ENCODE measurements at places on chromosomes 7 and 10.

- peak; percentile 59 for DNase-seq
Measured at GRCh38 chr10:15084502-15084922, 4.1 kb downstream of the ACBD7 start.

DNA sequence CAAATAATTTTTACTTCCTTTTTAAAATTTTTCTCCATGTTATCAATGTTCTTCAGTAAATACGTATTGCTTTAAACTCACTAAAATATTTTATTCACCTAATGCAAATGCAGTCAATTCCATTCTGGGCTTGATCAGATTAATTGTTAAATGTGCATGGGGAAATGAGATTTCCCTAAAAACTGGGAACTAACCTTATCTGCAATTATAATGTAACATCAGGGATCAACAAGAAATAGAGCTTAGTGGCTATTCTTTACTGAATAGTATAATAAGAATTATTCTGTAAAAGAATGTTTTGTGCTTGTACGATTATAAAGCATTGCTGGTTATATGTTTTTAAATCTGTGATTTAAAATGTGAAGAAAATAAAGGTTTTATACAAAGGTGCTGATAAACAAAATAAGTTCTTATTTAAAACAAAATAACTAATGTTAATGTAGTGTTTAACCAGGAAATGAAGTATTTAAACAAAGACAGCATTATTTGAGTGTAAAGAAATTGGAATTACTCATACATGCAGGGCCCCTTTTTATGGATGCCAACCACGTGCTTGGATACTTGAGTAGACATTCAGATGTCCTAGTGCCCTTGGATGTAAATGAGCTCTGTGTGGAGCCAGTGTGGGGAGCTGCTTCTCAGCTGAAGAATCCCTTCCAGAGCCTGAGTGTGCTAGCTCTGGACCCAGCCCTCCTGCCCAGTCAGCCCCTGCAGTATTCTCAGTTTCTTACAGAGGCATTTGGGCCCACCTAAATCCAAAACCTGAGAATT is 84.2 kb downstream of the REEP3 start:
- no peak for DNase-seq

DNA sequence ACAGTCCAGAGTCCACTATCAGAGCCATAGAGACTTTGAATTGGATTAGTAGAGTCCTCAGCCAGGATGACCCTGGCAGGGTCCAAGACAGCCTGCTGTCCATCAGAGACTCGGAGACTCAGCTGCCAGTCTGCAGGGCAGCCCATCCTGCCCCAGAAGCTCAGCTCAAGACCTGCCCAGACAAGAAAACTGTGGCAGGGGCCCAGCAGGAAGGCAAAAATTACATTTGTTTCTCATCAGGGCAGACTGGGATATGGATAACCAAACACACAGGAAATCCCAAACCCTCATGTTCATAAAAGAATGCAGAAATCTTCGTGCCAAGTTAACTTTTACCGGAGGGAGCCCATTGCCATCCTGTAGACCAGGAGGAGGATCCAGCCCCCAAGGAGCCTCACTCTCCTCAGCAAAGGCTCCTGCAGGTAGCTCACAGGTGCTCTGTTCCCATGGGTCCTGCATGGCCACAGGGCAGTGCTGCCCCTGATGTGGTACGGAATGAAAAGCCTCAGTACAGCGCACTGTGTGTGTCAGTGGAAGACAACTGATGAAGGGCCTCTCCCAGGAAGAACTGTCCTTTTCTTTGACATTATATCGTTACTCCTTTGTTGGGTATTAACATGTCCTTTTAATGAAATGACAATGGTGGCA is 222.2 kb downstream of the KCNMA1 start:
- no peak for DNase-seq

GRCh38 chr7:51081270-51081890 is 235.2 kb downstream of the COBL start:
- DNase-seq = no peak

DNA sequence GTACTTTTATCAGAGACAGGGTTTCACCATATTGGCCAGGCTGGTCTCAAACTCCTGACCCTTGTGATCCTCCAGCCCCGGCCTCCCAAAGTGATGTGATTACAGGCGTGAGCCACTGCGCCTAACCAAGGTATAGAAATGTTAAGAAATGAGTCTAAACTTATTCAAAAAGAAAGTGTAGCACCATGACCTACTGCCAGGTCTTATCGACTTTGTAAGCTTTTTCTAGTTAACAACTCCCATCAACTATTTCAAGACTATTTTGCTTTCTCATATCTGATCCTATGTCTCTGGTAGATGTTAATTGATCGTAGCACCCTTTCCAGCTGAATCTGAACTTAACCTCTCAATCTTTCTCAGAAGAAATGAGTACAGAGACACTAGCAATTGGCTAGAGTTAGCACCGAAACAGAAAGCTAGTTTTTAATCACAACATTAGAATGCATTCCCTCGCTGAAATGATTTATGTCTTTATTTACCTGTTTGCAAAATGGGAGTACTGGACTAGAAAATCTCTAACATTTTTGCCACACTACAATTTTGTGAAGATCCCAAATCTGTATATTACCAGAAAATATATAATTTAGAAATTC is 114.0 kb upstream of the HGF start:
- no peak for DNase-seq

GRCh38 chr10:22475651-22476600 is 130.6 kb downstream of the SPAG6 start:
- no peak for DNase-seq

- DNase-seq = peak; percentile 20
Measured at GRCh38 chr10:125661941-125662515, 20.9 kb downstream of the TEX36 start.

DNA sequence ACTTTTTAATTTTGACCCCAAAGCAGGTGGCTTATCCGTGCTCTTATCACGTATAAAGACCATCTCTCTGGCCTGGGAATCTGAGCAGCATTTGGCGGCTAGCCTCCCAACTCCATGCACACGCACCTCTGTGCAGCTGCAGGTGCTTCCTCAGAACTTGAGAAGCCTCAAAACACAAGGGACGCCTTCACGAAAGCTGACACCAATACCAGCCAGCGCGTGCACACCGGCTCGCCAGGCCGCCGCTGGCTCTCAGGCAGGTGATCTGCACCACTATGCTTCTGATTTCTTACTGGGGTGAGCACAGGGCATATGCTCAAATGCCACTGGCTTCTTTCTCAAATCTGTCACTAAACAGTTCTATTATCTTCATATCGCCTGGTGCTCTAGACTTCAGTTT is 145.0 kb downstream of the PARD3 start:
- no peak for DNase-seq

- DNase-seq = no peak
Measured at GRCh38 chr7:19099924-19100323, 17.5 kb downstream of the TWIST1 start.

DNA sequence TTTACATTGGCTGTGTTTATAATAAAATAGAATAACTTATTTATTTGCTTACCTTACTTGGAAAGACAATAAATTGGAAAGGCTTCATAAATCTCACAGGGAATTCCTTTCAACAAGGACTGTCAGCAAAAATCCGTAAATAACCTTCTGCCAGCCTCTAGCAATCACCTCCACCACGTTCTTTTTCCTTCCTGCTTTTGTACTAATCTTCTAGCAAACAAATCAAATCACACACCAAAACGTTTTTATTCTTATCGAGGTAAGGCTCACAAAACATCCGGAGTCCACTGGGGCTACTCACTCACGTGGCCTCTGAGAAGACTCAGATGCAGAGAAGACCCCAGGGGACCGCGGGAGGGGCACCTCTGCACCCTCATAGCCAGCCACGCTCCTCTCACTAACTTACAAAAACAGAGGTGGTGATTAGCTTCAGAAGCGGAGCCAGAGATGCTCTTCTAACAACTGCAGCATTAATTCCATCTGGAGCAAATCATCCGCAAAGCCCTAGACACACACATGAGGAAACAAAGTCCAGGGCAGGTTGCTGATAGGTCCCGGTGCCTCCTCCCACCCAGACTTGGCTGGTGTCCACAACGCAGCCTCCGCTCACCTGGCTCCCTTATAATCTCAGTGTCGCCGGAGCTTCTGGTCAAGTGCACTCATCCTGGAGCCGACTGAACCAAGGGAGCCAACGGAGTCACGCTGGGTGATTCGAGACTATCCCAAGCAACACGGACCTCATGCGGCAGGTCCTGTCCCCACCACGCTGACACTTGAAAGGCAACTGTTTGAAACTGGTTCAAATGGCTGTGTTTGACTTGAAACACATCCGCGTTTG is 22.5 kb downstream of the CTBP2 start:
- no peak for DNase-seq

DNA sequence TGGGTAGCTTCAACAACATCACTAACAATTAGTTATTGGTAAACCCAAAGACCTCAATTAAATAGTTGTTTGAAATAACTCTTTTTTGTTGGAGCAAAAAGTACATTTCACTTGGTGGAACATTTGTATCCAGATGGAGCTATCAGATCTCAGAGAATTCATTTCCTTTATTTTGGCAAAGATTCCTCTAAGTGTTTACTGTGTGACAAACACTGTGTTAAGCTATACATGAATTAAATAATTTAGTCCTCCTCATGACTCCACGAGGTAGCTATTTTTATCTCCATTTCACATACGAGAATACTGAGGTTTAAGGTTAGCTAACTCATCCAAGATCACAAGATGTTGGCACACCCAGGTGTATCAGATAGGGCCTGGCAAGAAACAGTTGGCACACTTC is 104.0 kb upstream of the IMMP2L start:
- no peak for DNase-seq

DNA sequence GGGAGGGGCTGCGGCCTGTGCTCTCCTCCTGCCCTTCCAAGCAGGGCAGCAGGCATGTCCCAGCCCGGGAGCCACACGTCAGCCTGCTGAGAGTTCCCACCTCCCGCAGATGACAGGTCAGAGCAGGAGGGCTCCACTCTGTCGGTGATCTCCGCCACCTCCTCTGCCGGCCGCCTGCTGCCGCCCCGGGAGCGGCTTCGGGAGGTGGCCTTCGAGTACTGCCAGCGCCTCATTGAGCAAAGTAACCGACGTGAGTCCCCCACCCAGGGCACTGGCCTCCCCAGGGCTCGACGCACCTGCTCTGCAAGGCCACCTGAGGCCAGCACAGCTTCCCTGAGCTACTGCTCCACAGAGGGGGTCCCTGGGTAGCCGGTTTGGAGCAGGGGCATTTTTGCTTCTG is 9.4 kb downstream of the AP5Z1 start:
- no peak for DNase-seq

GRCh38 chr10:24465891-24466818 is 257.2 kb downstream of the KIAA1217 start:
- DNase-seq = no peak

- no peak for DNase-seq
Measured at GRCh38 chr7:139114018-139114417, 4.5 kb upstream of the ZC3HAV1 start.

DNA sequence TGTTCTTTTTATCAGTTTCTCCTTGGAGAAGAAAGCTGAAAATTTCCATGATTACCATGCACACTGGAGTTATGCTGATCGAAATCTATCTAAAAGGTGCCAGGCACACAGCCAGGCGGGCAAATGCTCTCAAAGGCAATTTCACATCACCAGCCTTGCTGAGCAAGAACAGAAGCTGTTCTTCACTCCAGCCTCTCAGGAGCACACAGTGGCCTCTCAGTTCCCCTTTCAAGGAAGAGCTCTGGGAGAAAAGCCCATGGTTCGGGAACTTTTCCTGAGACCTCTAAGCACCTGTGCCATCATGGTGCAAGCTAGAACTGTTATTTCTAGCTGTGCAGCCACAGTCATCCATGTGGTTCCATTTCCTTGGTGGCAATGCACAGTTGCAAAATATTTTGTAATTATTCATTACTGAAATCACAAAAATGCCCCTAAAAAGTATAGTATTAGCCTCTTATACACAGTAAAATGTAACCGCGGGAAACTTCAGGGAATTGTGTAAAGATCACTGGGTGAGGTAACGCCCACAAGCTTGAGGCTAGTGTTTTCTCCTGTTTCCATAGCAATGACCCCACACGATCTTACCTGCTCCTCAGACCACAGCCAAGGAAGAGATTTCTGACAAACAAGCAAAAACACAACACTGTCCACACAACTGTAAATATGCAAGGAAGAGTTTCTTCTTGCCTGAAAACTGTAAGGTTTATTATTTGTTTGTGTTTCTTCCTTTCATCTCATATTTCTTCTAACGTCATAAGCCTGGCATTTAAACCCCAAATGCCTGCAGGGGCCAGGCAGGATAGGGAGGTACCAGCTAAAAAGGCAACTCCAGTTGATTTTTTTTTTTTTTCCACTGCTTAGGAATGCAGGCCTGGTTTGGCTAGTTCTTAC is 121.2 kb downstream of the FAM107B start:
- peak; percentile 77 for DNase-seq

DNA sequence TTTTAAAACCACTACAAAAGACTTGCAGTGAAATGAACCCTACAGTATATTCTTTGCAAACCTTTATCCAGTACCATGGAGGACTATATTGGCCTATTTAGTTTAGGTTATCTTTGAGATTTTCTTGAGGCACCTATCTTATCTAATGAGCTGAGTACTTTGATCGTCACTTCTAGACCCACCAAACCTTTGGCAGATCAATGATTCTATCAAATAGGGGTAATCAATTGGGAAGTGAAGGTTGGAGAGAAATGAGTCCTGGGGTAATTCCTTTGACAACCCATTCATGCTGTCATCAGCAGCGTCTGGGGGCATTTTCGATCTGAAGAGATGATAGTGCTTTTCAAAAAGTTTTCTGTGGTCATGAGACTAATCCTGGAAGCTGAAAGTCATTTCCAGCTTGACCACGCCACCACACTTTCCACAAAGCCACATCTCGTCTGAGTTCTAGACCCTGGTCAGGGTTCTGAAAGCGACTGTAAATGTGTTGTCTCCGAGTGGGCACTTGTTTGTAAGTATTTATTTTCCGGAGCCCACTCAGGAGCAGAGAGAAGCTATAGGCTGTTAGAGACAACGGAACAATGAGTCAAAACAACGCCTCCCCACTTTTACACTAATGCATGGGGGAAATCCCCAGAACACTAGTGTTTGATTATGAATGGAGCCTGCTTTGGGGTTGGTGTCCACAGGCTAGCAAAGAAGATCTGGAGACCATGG is 4.8 kb downstream of the EGR2 start:
- DNase-seq = no peak

DNA sequence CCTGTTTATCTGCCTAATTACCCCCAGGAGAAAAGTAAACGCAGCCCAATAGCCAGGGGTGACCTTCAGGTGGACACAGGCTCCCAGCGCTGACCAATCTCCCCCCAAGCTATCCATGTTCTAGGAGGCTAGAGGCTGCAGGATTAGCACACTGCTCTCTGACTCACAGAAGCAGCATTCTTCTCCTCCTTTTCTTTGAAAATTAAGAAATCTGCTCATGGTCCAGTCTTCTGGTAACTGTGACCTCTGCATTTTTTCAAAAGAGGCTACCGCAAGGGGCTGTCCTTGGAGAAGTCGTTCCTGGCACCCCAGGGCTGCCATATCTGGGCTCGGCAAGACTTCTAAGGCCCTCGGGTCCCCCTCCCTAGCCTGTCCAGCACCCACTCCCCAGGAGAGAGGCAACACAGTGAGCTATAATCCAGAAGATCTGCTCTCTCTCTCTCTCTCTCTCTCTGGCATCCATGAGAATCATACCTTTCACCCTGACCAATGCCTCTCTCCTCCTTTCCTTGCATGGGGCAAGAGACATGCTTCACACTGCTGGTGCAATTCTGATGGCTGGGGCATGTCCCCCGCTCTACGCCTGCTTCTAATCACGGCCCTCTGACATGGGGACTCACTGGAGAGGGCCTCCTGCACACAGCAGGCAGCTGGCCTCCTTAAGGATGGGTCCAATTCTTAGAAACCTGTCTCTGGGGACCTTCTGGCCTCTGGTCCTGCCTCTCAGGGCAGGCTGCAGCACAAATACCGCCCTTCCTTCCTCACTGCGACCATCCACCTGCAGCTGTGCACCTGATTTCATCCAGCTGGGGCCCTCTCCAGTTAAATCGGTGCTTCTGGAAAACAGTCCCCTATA is 27.3 kb downstream of the ANXA11 start:
- DNase-seq = no peak
